ENCODE measurements at places on chromosomes 7 and 10.

DNA sequence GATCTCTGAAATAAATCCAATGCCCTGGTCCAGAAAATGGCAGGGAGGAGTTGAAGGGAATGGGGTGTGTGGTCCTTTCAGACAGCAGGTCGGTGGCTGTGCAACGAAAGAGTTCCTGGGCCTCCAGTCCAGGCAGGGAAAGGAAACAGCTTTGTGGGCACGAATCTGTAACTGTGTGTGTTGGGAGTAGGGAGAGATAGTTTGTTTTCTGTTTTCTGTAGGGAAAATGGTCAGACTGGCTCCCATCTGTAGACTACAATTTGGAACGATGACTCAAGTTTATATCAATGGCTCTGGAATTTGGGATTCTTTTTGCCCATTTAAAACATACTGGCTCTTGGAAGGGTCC is 2.6 kb upstream of the HOXA9 start:
- DNase-seq, result no peak

GRCh38 chr10:37623506-37623905 is 233.9 kb downstream of the ZNF248 start:
- no peak for DNase-seq

DNA sequence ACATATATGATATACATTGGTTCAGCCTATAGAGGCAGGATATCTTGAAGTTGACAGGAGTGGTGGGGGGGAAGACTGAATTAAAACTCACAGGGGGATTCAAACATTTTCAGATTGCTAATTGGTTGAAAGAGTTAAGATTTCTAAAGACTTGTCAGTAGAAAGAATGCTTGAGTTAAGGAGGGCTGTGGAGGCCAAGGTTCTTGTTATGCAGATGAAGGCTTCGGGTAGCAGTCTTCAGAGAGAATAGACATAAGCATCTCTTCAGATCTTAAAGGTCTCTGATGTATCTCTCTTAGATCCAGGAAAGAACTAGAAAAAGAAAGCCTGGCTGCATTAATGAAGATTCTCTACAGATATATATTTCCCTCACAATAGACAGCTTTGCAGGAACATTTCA is 209.8 kb upstream of the SEMA3D start:
- DNase-seq, result no peak

DNA sequence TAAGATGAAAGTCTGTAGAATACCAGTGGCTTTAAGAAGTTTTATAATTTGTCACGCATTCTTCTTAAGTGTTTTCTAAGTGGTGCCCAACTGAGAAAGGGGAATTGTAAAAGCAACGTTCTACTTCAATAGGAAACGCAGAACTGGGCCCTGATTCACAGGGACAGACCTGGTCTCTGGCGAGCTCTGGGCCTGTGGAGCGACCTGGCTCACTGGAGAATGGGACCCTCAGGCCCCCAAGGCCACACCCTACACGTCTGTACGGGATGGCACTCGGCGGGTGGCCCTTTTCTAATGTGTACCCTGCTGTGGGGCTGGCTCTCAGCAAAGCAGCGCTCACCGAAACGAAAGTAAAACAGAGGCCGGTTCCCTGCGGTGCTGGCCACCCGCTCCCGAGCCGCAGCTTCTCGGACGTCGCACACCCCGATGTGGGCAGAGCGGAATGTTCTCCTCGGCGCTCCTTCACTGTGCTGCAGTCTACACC is 205.0 kb downstream of the DIP2C start:
- DNase-seq, result no peak

GRCh38 chr10:82692458-82692857 is 817.5 kb downstream of the NRG3 start:
- no peak for DNase-seq

DNA sequence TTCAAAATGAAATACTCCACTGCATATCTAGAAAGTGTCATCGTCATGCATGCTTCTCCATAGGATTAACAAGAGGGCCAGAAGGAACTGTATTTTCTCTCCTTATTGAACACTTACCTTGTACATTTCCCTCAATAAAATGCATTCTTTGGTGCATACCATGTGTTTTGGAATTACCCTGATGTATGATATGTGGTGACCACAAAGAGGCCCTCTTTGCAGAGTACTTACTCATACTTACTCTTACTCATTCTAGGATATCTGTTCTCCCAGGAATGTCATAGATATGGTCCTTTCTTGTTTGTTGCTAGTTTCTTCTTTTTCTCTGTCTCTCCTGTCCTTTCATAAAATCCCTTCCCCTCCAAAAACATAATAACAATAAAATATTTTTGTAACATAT is 1087.1 kb upstream of the POT1 start:
- no peak for DNase-seq

DNA sequence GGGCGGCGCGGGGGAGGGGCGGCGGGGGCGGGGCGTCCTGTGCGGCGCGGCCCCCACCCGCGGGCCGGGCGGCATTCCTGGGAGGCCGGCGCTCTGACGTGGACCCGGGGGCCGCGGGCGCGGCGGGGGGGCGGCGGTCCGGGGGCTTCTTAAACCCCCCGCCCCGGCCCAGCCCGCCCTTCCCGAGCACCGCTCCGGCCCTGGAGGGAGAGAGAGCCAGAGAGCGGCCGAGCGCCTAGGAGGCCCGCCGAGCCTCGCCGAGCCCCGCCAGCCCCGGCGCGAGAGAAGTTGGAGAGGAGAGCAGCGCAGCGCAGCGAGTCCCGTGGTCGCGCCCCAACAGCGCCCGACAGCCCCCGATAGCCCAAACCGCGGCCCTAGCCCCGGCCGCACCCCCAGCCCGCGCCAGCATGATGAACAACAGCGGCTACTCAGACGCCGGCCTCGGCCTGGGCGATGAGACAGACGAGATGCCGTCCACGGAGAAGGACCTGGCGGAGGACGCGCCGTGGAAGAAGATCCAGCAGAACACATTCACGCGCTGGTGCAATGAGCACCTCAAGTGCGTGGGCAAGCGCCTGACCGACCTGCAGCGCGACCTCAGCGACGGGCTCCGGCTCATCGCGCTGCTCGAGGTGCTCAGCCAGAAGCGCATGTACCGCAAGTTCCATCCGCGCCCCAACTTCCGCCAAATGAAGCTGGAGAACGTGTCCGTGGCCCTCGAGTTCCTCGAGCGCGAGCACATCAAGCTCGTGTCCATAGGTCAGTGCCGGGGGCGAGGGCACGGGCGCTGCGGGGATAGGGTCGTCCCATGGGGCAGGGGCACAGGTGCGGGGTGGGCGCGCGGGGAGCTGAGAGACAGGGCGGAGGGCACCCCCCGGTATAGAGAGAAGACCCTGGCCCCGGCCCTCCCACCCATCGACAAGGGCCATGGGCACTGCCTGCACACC is at the start of gene FLNC:
FLNC (plus strand) TSS at position 176 of the 947 bp plus-strand sequence; CDS start at position 408, 232 bp downstream.
- no peak for DNase-seq

GRCh38 chr10:28307267-28307666 is 4.4 kb upstream of the MPP7 start:
- DNase-seq, result no peak

DNA sequence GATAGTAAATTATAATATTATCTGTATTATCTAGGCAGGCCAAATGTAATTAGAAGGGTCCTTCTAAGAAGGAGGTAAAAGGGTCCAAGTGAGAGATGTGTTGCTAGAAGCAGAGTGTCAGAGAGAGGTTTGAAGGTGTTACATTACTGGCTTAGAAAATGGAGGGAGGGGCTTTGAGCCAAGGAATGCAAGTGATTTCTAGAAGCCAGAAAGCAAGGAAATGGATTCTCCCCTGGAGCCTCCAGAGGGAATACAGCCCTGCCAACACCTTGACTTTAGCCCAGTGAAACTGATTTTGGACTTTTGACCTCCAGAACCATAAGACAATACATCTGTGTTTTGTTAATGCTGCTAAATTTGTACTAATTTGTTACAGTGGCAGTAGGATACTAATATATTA is 97.9 kb upstream of the IL6 start:
- DNase-seq, result no peak

GRCh38 chr7:94882891-94883290 is 24.5 kb upstream of the PPP1R9A start:
- DNase-seq, result no peak

GRCh38 chr7:13990319-13990983 is 985 bp upstream of the ETV1 start:
- DNase-seq, result no peak

DNA sequence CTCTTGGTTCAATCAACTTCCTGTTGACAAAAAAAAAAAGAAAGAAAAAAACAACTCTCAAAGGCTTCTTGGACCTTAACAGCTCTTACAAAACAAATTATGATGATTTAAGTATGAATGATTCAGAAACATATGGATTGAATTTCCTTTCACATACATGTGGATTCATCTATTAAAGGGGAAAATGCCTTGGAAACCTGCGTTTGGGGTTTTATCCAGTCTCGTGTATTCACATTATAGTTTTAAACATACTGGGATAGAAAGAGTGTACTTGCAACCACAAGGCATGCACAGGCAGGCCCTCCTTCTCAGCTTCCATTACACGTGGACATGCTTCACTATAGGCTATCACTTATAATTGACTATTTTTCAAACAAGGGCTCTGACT is 286.7 kb downstream of the INHBA start:
- DNase-seq, result no peak

DNA sequence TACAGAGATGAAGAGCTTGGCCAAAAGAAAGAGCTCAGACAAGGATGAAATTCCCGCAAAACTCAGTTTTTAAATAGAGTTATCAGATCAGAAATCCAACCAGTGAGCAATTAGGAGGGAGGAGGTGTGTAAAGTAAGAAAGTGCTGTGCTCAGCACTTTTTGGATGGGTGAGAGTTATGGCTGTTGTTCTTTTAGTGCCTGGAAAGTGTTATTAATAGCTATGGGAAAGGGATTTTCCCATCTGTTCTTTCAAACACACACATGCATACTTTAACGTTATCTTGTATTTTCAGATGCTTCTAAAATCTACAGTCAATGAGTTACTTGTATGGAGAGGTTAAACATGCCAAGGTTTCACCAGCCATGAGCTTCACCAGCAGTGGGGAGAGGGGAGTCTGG is 107.3 kb upstream of the TMEM72 start:
- no peak for DNase-seq

GRCh38 chr7:53315981-53316380 is 280.5 kb downstream of the POM121L12 start:
- DNase-seq, result no peak

- DNase-seq, result no peak
Observed at GRCh38 chr10:24617771-24618396, 105.8 kb downstream of the ARHGAP21 start.

GRCh38 chr7:117857718-117858117 is 15.5 kb downstream of the CTTNBP2 start:
- no peak for DNase-seq

GRCh38 chr10:34337917-34338316 is 477.2 kb downstream of the PARD3 start:
- no peak for DNase-seq

GRCh38 chr7:156002362-156003066 is 190.3 kb upstream of the SHH start:
- DNase-seq, result no peak

DNA sequence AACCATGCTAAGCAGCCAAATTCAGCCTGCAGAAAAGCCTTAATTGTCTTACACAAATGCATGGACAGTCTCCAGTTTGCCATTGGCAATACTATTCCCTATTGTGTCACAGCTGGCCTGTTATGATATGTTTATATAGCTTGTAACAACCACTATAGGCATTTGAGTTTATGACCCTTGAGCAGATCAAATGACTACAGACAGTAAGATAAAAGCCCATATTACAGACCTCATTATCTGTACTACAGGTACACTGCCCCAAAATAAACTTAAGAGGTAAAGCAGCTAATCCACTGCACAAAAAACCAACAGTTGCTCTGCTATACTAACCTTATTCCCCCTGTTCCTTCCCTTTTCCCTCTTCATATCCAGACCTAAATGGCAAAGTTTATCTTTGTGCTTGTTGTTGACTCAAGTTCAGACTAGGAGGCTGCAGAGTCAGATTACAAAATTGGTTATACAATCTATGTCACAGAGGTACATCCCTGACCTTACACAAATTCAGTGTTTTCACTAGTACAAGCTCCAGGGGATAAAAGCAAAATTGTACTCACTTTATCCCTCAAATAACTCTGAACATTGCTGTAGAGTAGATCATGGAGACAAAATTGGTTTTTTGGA is 218.4 kb downstream of the GRM8 start:
- DNase-seq, result no peak

DNA sequence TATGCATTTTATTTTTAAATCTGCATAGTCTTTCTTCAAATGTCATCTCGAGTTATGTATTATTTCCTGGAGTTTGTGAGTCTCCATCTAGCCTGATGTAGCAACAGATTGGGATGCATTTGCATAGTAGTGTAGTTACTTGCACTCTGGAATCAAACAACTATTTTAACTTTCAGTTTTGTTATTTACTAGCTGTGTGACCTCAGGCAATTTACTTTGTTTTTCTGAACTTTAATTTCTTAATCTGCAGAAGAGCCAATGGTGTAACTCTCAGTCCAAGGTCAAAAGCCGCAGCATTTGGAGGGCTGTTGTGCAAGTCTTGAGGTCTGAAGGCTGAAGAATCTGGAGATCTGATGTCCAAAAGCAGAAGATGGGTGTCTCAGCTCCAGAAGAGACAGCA is 175.8 kb upstream of the SORCS1 start:
- no peak for DNase-seq

DNA sequence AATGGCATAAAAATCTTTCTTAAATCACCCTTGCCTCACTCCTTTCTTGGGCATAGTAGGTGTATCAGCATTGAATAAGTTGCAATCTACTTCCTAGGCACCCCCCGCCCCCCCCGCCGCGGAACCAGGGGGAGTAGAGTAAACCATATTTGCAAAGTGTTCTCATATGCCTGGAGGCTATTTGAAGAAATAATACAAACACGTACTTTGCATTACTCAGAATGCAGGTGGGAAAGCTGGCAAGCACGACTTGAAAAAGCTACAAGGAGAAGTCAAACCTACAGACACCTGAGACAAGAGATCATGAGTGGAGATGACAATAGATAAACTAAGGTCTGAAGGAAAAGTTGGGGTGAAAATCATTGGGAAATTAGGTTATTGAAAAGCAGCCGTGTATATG is 65.6 kb downstream of the POM121L12 start:
- no peak for DNase-seq

GRCh38 chr7:95375591-95376257 is 20.5 kb downstream of the PON3 start:
- DNase-seq, result no peak

- DNase-seq, result no peak
Observed at GRCh38 chr10:125093199-125093973, 67.0 kb downstream of the CTBP2 start.

- DNase-seq, result no peak
Observed at GRCh38 chr7:158887594-158887993, 31.2 kb downstream of the DYNC2I1 start.

DNA sequence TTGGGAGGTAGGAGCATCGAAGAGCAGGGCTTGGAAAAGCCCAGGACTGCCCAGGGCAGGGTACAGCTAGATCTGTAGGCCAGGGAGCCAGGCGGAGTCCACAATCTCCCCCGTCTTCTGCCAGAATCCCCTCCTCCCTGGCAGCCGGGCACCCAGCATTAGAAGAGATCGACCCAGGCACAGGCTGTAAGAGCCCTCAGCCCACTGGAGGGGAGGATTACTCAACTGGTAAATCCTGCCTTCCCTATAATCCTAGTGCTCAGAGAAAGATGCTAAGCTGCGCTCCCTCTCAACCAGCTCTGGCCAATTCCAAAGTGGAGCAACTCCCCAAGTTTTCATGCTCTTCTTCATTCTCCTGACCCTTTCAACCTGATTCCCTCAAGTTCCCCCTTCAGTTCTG is 3.2 kb downstream of the SPOCK2 start:
- no peak for DNase-seq

GRCh38 chr7:125278318-125278717 is 348.7 kb upstream of the POT1 start:
- no peak for DNase-seq

- DNase-seq, result peak; percentile 52
Observed at GRCh38 chr7:37249240-37249639, 199.4 kb downstream of the ELMO1 start.

Data from forelimb muscle (tissue), 1 donor.